CD8-positive, alpha-beta memory T cell (primary cell): ENCODE measurements at places on chromosomes 5 and 9.

GRCh38 chr5:92927291-92927778 is 653.7 kb downstream of the NR2F1-AS1 start:
- no peak overlapping the region for H3K27ac ChIP-seq
- H3K27me3 ChIP-seq = no peaks in the 10 kb centered on the region
- H3K4me3 ChIP-seq = no peak overlapping the region
- DNase-seq = no peak
- no peaks in the 10 kb centered on the region for H3K4me1 ChIP-seq

GRCh38 chr5:36392818-36393217 is 91.1 kb upstream of the RANBP3L start:
- no peaks in the 10 kb centered on the region for H3K4me1 ChIP-seq
- H3K27me3 ChIP-seq = no peaks in the 10 kb centered on the region
- no peak for DNase-seq
- no peak overlapping the region for H3K27ac ChIP-seq

GRCh38 chr9:77021922-77022782 is 2.7 kb downstream of the FOXB2 start:
- no peak overlapping the region for H3K4me3 ChIP-seq
- no peak for DNase-seq
- H3K27ac ChIP-seq = no peak overlapping the region
- H3K36me3 ChIP-seq = no peaks in the 10 kb centered on the region
- peaks cover 40% of the 10 kb centered on the region for H3K27me3 ChIP-seq
- no peaks in the 10 kb centered on the region for H3K4me1 ChIP-seq

DNA sequence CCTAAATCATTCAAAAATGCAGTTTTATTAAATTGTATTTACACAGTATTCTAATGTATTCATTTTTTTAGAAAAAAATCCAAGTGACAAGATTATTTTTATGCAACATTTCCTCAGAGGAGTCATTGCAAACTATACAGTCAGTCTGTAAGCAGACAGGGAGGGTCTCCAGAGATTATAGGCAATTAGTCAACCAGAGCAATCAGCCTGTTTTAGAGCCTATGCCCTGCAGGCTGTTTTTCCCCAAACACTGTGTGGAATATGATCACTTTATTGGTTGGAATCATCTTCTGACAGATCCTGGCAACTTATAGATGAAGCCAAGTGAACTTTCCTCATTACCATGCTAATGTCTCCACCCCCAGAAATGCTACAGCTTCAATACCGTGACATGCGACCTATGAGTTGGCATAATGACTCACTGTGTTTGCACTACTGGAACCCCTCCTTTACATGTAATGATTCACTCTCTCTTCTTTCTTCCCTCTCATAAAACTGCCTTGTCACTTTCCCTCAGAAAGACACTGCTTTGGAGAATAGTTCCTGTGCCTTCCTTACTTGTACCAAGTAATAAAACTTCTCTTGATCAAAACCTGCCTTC is 577.7 kb upstream of the FTMT start:
- no peaks in the 10 kb centered on the region for H3K36me3 ChIP-seq
- no peak for DNase-seq

GRCh38 chr9:27548055-27548741 is 18.6 kb upstream of the MOB3B start:
- no peak overlapping the region for H3K27ac ChIP-seq
- no peaks in the 10 kb centered on the region for H3K4me1 ChIP-seq
- H3K36me3 ChIP-seq = no peaks in the 10 kb centered on the region

- no peaks in the 10 kb centered on the region for H3K4me1 ChIP-seq
- H3K36me3 ChIP-seq = no peaks in the 10 kb centered on the region
- DNase-seq = no peak
- H3K27me3 ChIP-seq = no peaks in the 10 kb centered on the region
Measured at GRCh38 chr5:3122216-3122615, 370.7 kb upstream of the IRX2 start.

DNA sequence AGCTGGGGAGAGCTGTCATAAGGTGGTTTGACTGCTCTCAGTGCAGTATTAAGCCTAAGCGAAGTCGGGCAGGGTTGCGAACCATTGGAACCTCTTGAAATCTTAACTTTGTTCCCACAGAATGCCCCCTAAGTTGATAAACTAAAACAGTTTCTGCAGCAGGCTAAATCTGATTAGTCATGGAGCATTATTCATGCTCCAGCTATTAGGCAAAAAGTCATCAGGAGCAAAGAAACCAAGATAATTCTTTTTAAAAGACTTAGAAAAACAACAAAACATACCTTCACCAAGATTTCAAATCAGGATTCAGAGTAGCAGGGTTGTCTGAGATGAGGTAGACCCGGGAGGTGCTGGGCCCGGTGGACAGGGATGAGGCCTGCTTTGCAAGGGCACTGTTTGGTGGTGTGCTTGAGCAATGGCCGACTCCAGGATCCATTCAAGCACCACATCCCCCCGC is 69.9 kb upstream of the PLPP1 start:
- no peak overlapping the region for H3K4me3 ChIP-seq
- no peak overlapping the region for H3K27ac ChIP-seq

GRCh38 chr5:71986101-71986500 is 121.2 kb upstream of the MAP1B start:
- H3K4me3 ChIP-seq = no peak overlapping the region
- H3K27ac ChIP-seq = no peak overlapping the region
- no peak for DNase-seq

DNA sequence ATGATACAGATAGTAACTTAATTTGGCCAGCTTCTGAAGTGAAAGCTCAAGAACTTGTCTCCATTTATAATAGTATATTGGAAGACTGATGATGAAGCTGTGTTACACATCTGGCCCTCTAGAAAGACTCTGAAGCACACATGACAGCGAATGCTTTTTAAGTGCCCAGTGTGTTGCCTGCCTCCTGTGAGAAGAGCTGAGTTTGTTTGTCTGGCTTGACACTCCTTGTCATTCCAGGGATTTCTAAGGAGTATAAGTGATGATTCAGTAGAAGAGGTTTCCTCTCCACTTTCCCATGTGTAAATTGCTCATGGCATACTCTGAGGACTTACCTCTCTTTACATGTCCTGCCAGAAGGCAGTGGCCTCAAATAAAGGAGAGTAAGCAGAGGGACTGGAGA is 30.4 kb upstream of the LRRTM2 start:
- H3K27me3 ChIP-seq = no peaks in the 10 kb centered on the region
- H3K4me3 ChIP-seq = no peak overlapping the region
- no peak for DNase-seq
- no peaks in the 10 kb centered on the region for H3K4me1 ChIP-seq
- no peak overlapping the region for H3K27ac ChIP-seq

DNA sequence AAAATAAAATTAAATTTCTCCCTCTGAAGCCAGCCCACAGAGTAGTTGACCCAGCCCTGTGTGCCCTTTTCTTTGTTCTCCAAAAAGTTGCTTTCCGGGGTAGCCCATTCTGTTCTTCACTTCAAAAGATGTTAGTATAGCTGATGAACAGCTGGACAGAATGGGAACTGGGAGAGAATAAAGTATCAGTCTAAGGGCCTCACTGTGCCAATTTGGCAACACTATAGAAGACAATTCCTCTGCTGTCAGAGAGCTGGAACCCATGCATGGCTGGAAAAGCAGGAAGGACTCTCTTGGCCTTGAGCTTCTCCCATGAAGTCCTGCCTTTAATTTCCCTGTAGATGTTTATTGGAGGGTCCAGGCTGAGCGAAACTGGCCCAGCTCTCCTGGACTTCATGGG is 11.0 kb upstream of the TNFSF8 start:
- no peak for DNase-seq
- no peak overlapping the region for H3K27ac ChIP-seq

DNA sequence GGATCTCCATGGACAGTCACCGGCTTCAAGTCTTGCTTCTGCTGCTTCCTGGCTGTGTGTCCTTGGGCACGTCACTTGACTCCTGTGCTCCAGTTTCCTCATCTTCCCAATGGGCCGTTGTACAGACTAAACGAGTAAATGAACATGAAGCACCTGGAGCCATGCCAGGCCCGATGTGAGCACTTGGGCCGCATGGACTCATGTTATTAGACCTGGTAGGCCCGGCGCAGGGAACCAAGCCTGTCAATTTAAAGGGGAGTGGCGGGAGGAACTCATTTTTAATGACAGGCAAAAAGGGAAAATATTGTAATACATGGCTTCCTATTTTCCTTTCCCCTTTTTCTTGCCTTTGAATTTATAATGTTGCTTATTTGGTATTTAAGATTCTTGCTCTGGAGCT is 47.5 kb downstream of the TENT4A start:
- H3K4me3 ChIP-seq = no peak overlapping the region
- H3K27me3 ChIP-seq = no peaks in the 10 kb centered on the region

- DNase-seq = no peak
- H3K27me3 ChIP-seq = no peaks in the 10 kb centered on the region
- H3K4me3 ChIP-seq = no peak overlapping the region
- no peaks in the 10 kb centered on the region for H3K4me1 ChIP-seq
- H3K36me3 ChIP-seq = no peaks in the 10 kb centered on the region
Measured at GRCh38 chr5:16179936-16180788, 571 bp upstream of the MARCHF11 start.

DNA sequence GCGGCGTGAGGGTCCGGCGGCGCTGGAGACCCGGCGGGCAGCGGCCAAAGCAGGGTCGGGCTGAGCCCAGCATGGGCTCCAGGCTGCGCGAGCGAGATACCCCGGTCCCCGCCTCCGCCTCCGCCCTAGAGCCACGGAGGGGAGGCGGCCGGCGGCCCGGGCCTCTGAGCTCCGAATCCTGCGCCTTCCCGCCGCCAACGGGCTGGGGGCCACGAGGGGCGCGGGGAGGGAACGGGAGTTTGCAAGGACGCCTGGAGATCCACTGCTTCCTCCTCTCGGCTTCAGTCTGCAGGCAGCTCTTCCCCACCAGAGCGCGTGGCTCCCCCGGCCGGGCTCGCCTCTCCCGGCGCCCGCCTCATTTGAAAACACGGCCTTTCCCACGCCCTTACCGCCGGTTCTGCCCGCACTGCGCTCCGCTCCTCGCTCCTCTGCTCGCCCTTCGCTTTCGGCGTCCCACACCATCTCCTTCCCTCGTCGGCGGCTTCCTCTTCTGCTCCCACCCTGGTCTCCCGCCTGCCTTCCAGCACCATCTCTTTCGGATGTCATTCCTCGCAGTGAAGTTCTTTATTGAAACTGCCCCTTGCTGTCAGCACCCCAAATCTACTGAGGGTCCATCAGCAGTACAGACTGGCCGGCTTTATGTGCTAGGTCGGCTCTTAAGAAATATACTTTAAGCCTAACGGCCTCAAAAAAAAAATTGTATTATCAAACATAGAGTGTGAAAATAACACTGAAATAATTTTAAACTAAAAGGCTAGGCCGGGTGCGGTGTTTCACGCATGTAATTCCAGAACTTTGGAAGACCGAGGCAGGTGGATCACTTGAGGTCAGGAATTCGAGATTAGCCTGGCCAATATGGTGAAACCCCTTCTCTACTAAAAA is 105.0 kb upstream of the FAM120A start:
- H3K36me3 ChIP-seq = no peaks in the 10 kb centered on the region
- no peaks in the 10 kb centered on the region for H3K4me1 ChIP-seq
- DNase-seq = no peak
- H3K27me3 ChIP-seq = peaks cover 15% of the 10 kb centered on the region

GRCh38 chr5:157295247-157295646 is 29.3 kb downstream of the CYFIP2 start:
- DNase-seq = no peak
- no peaks in the 10 kb centered on the region for H3K27me3 ChIP-seq
- H3K4me3 ChIP-seq = no peak overlapping the region
- peaks cover 24% of the 10 kb centered on the region for H3K4me1 ChIP-seq
- peaks cover 61% of the 10 kb centered on the region for H3K36me3 ChIP-seq

DNA sequence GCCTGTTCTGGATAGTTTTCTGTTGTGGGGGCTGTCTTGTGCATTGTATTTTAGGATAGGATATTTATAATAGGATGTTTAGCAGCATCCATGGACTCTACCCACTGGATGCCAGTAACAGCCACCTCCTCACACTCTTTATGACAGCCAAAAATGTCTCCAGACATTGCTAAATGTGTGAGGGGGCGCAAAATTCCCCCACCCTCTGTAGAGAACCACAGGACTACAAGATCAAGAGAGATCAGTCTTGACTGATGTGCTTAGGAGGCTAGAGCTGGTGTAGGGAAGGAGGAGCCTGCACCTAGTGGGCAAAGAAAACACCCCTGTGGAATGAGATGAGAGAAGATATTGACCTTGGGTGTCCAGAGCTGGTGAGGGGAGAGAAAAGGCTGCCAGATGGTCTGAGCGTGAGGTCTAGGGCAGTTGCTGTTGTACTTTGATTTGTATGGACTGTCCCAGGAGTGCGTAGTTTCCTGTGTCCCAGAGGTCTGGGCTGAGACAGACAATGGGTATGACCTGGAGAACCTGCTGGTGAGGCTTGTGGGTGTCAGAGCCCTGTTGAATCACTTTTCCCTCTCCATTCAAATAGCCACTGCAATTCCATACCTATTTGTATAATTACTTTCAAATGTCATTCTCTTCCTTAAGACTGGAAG is 16.3 kb downstream of the DAPK1 start:
- DNase-seq = no peak
- no peak overlapping the region for H3K27ac ChIP-seq
- H3K4me1 ChIP-seq = no peaks in the 10 kb centered on the region
- no peaks in the 10 kb centered on the region for H3K27me3 ChIP-seq
- H3K4me3 ChIP-seq = no peak overlapping the region

- no peaks in the 10 kb centered on the region for H3K36me3 ChIP-seq
- no peak overlapping the region for H3K4me3 ChIP-seq
- H3K27me3 ChIP-seq = no peaks in the 10 kb centered on the region
- H3K4me1 ChIP-seq = no peaks in the 10 kb centered on the region
- DNase-seq = no peak
Measured at GRCh38 chr5:101084353-101084752, 181.3 kb upstream of the ST8SIA4 start.

DNA sequence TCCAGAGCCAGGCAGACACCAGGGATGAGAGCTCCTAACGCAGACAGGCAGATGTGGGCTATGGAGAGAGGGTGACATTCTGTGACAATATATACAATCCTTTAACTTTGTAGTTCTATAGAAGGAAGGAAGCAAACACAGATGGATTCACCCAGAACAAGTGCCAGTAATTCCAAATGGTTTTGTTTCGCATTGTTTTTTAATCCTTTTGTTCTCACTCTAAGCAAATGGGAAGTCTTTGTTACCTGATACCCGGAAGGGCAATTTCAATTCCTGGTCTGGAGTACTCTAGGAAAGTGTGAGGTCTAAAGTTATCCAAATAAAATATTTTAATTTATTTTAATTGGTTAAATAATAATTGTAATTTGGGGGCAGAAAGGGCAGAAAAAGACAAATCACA is 2.5 kb downstream of the FRMD3 start:
- DNase-seq = no peak
- no peaks in the 10 kb centered on the region for H3K4me1 ChIP-seq
- H3K4me3 ChIP-seq = no peak overlapping the region

- H3K27me3 ChIP-seq = no peaks in the 10 kb centered on the region
- DNase-seq = no peak
- no peak overlapping the region for H3K4me3 ChIP-seq
- no peaks in the 10 kb centered on the region for H3K4me1 ChIP-seq
- no peaks in the 10 kb centered on the region for H3K36me3 ChIP-seq
Measured at GRCh38 chr9:116641292-116642059, 45.6 kb upstream of the TRIM32 start.

DNA sequence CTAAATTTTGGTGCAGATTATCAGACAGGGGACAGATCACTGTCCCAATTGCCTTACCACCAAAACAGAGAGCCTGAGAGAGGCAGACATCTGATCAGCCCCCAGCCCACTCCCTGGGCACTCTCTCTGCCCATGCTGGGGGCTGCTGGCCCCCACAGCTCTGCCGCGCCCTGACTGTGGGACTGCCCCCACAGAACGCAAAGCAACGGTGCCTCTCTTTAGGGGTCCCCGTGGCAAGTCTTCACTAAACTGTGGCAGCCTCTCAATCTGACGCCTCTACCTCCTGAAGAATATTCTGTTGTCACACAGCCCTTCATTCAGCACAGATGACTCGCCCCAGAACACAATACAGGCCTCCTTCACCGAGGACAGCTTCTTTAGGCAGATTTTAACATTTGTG is 197.4 kb downstream of the ERCC6L2 start:
- no peaks in the 10 kb centered on the region for H3K4me1 ChIP-seq
- no peak overlapping the region for H3K4me3 ChIP-seq
- no peaks in the 10 kb centered on the region for H3K36me3 ChIP-seq
- no peaks in the 10 kb centered on the region for H3K27me3 ChIP-seq
- no peak for DNase-seq
